ENCODE measurements at places on chromosomes 2 and 18. TPM values are rescaled to one million over a fixed set of nuclear protein-coding genes. Genes with fewer than 3 reads are reported as not detected.

DNA sequence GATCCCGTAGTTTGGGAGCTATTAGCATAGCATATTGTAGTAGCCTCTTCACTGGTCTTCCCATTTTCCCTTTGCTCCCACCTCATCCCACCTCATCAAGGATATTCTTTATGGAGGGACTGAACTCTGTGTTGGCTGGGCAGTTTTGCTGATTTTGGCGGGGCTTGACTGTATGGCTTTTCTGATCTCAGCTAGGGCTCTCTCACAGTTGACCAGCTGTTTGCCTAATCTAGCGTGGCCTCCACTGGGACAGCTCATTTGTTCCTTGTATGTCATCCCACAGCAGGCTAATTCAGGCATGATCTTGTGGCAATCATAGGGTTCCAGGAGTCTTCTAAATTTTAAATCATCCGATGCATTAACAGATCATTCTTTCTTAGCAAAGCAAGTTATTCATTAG, 30.2 kb upstream of the MTX2 start:
- no peak for DNase-seq

DNA sequence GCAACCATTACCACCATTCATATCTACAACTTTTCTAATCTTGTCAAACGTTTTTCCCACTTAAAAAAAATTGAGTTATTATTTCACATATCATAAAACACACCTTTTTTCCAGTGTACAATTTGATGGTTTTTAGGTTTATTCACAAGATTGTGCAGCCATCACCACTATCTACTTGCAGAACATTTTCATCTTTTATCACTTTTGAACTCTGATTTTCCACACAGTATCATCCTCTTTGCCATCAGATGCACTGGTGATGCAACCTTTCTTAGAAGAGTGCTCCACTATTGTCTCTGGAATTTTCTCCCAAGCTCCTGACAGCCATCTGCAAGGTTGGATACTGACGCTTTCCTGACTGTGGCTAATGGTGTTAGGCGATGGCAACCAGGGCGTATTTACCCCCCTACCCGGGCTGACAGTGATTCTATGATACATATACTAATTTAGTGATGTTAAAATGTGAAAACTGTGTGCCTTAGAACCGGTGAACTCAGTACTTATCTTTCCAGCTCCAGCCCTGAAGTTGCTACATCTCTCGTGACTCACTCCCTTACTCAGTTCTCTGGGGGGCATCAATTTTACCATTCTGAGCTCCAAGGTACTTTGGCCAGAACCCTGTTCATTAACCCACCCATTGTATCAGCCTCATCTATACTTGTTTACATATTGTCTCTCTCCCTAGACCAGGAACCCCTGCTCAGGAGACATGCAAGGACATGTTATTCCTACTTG, 105.4 kb upstream of the SPRED2 start:
- DNase-seq, result no peak

DNA sequence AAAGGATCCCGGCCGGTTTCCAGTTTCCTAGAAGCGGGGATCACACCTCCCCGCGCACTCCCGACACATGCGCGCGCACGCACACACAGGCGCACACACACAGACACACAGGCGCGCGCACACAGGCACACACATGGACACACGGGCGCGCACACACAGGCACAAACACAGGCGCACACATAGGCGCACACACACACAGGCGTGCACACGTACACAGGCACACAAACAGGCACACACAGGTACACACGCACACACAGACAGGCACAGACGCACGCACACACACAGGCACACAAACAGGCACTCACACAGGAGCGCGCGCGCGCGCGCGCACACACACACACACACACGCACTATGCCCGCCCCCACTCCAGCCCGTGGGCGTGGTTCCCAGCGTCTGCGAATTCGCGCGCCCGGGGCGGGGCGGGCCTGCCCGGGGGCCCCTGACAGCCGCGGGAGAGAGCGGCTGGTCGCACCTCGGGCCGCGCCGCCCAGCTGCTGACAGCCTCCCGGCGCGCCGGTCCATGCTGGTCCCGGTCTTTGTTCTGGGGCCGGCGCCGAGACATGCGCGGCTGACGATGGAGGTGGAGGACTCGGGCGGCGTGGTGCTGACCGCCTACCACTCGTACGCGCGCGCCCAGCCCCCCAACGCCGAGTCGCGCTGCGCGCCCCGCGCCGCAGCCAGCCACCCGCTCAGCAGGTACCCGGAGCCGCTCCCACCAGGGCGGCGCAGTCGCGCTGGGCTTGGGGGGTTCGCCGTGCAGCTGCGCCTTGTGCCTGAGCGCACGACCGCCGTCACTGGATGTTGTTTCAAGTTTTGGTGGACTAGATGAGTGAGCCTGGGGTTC, at the start of gene ARHGAP28:
ARHGAP28 (plus strand) TSS at position 470 of the 845 bp plus-strand sequence; CDS start at position 576, 106 bp downstream.
- DNase-seq, result peak; percentile 63

DNA sequence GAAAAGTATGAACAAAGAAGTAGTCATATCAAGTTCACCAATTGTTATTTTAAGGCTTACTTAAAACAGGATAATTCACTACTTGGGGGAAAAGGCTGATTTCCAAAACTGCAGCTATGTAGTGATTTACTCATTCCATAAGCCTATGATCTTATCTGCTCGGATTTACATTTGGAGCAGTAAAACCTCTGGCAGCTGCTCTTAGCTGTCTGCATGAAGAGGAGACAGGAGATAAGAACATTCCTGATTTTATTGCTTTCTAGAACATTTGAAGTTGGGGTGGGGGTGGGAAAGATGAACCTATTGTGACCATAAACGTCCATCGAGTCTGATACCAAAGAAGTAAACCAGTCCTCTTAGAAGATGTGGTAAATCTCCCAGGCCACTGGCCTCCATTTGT, 120.9 kb downstream of the MMADHC start:
- no peak for DNase-seq

The GCKR gene
- not detected for total RNA-seq

The CYP27C1 gene
- total RNA-seq, result 3.5 TPM
